Adipocyte (in vitro differentiated cells): ENCODE measurements at places on chromosomes 11 and 22.
A peak's percentile ranks its signal among the peaks of the same experiment; 100 is the strongest.

DNA sequence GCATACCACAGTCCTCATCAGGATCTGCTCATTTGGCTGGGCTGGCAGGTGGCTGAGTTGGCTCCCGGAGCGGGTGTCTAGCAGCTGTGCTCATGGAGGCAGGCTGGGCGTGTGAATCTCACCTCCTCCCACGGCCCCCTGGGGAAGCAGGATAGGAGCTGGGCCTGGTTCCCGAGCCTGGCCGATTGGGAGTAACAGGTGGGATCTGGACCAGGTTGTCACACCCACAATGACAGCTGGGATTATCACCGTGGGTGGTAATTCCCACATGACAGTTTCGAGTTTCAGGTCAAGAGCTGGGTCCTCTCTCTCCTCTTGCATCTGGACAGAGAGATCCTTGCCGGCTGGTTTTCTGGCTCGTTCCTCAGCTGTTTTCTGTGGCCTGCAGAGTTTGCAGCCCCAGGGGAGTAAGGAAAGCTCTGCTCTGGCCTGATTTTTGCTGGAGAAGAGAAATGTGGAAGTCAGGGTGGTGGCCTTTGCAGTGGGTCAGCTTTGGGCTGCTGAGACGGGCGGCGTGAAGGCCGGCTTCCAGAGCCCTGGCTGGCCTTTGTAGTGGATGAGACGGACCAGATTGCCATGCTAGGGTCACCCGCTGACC is 57.0 kb downstream of the BCR start:
- DNase-seq = no peak

GRCh38 chr22:25621986-25622385 is 57.5 kb downstream of the GRK3 start:
- DNase-seq = peak; percentile 36

- DNase-seq = no peak
These were observed 4.2 kb downstream of the RASD2 start for GRCh38 chr22:35544827-35545226.

- no peak for DNase-seq
These were observed 810.0 kb downstream of the BRD1 start for GRCh38 chr22:49017482-49018329.

DNA sequence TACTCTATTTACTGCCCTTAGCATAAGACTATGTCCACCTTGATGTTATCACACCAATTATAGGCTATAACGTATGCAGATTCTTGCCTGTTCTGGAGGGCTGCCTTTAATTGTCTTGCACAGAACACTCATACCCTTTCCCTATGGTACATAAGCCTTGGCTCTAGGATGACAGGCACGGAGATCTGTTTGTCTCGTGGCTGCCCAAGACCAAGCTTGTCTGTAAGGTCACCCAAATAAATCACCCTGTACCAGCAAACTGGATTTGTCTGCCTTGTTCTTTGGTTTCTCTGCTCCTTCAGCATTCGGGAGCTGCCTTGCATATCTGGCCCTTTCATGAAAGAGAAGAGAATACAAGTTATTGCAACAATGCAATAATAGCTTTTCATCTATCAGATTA is 7.5 kb upstream of the TSGA10IP start:
- no peak for DNase-seq

DNA sequence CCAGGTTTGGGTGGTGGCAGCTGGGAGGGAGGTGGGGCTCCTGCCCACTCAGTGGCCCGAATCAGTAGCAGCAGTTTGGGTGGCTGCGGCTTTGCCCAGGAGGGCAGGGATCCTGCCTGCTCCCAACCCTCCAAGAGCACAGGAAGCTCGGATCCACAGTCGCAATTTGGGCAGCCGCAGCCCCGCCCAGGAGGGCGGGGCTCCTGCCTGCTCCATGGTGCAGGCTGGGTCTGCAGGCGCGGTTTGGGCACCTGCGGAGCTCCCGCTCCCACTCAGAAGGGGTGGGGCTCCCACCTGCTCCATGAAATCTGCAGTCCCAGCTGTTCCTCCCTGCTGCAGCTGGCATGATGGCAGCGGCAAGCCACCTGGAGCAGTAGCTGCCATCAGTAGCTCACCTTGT is 38.1 kb upstream of the CALCB start:
- no peak for DNase-seq

GRCh38 chr11:65204143-65204542 is 22.4 kb downstream of the CAPN1 start:
- no peak for DNase-seq

DNA sequence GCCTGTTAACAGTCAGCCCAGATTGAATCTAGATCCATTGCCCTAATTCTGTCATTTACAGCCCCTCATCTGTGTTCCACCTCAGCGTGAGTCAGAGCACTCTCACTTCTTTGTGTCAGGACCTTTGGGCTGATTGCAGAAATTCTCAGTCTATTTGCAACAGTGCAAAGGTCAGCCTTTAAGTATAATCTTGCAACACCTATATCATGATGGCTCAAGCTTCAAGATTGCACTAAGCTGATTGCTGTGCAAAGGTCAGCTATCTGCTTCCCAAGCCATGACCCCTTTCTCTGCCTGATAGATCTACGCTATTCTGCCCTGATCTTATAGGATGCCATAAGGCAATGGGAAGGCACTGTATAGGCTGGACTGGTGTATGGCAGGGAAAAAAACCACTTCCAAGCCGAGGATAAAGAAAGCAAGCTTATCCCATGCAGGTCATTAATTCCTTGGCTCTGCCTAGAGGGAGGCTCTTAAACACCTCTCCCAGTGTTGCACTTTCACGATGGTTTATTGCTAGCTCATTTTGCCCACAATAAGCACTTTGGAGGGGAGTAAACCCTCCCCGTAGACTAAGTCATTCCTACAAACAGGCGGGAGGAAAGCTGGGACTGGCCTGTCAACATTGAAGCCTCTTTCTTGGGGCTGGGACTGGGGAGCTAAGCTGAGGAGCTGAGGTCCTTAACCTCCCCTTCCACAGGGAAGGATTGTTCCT is 100.6 kb downstream of the RRAS2 start:
- DNase-seq = peak; percentile 37

GRCh38 chr11:34155057-34155756 is 49.8 kb downstream of the NAT10 start:
- no peak for DNase-seq

GRCh38 chr11:90635886-90636285 is 413.0 kb upstream of the CHORDC1 start:
- DNase-seq = no peak

DNA sequence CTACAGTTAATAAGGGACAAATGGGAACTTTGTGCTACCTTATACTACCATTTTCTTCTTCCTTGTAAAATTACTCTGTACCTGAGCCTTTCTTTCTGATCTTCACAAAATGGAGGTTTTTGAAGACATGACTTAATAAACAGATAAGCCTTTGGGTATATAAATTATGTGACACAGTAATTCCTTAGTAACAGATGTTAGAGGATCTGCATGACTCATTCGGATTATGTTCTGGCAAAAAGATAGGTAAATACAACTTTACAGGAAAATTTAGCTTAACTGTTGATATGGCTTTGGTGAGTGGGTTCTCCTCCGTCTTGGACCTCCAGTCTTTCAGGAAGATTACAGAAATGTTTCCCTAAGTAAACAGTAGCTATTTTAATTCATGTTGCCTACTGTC is 61.8 kb downstream of the BID start:
- DNase-seq = peak; percentile 45

GRCh38 chr22:36330655-36331305 is 57.0 kb downstream of the MYH9 start:
- DNase-seq = peak; percentile 58

- no peak for DNase-seq
These were observed 9.1 kb upstream of the SESN3 start for GRCh38 chr11:95239871-95240649.

DNA sequence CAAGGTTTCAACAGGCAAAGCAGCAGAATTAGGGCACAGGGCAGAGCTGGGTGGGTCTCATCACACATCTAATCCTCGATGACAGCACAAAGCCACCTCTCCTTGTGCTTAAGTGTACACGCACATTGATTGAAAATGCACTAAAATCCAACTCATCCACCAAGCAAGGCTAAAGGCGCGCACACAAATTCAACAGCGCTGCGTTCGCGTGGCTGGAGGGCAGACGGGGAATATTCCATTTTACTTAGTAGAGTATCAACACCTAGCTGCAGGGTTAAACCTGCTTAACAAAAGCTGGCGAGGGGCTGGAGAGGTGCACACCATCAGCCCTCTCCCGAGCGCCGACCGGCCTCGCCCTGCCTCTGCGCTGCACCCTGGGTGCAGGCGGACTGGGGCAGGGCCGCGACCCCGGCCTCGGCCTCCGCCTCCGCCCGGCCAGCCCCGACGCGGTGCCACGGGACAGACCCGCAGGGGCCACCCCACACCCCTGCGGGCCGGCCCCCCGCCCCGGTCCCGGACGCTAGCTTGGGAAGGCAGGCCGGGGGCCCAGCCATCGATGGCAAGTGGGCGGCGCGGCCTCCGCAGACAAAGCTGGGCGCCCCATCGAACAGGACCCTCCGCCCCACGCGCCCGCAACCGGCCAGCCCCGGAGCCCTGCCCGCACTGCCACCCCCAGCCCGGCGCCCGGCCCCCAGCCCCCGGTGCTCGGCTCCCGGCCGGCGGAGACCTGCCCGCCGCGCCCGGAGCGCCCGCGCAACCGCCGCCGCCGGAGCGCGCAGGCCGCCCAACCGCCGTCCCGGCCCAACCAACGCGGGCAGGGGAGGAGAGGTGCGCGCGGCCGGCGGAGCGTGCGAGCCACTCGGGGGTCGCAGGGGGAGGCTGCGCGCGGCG is 929 bp downstream of the PRDM10 start:
- peak; percentile 83 for DNase-seq

DNA sequence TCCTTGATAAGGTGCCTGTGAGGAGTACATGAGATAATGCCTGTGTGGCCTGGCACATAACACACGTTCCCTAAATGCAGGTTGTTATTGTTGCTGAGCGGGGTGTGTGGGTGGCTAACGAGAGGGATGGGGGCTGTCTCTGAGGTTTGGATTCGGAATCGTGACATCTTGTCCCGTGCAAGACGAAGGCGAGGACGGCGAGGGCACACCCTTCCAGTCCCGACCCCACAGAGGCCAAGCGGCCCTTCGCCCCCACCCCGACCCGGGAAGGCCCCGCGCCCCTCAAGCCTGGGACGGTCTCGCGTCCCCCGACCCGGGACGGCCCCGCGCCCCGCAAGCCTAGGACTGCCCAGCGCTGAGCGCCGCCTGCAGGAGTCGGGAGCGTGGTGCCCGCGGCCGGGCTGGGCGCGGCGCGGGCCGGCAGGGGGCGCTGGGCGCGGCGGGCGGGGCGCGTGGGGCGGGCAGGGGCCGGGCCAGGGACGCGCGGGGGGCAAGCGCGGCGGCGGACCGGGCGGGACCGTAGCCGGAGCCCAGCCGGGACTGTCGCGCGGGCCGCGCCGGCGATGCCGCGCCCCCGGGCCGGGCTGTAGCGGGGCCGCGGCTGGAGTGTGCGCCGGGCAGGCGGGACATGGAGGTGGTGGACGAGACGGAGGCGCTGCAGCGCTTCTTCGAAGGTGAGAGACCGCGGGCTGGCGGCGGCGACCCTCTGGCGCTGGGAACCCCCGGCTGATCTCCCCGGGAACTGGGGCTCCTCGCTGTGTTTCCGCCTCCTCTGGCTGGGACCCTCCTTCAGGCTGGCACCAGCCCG is at the start of gene MYRF:
MYRF (plus strand) TSS at position 520 of the 808 bp plus-strand sequence; CDS start at position 629, 109 bp downstream.
- peak; percentile 85 for DNase-seq

GRCh38 chr11:30420233-30420787 is 97.4 kb downstream of the ARL14EP start:
- no peak for DNase-seq

GRCh38 chr11:33700063-33700501 is 544 bp downstream of the C11orf91 start:
- DNase-seq = no peak

DNA sequence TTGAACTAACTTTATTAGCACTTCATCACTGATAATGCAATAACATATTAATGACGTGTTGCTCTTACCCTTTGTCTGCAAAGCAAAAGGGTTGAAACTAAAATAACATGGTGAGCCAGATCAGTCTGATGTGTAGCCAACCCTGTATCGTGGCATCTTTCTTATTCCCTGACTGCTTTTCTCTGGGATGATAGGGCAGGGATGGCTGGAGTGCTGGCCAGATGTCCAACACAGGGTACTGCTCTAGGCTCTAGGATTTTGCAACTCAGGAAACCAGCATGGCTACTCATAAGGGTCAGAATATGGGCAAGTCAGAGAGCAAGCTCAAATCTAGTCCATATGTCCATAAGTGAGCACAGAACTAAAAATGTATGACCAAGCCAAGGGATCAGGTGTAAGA is 129.1 kb downstream of the SLC17A6 start:
- DNase-seq = peak; percentile 46

- DNase-seq = no peak
These were observed 31.3 kb downstream of the JAM3 start for GRCh38 chr11:134100171-134100570.

- no peak for DNase-seq
These were observed 565.8 kb downstream of the BUD13 start for GRCh38 chr11:116207019-116207418.
